Prostate gland (tissue), 2 donors: ENCODE measurements at places on chromosomes 12 and 14. TPM values are rescaled to one million over a fixed set of nuclear protein-coding genes. Genes with fewer than 3 reads are reported as not detected.

GRCh38 chr14:82889701-82890100, 1356.0 kb upstream of the SEL1L start:
- H3K4me3 ChIP-seq = no peak overlapping the region
- no peaks in the 10 kb centered on the region for H3K36me3 ChIP-seq
- no peak overlapping the region for H3K27ac ChIP-seq
- no peaks in the 10 kb centered on the region for H3K27me3 ChIP-seq

DNA sequence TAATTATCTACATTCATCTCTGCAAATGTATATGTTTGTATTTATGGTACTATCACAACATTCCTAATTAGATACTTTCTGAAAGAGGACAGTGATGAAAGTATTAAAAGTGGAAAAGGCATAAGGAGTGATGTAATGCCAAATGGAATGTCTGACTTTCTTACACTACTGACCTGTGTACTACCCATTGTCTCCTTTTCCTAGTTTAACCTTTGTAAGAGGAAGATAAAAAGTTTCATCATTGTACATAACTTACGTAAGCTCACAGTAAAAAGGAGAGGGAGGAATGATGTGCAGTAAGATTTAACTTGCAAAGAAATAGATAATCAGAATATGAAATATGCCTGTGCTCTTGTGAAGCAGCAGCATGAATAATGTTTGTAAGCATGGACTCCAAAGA, 55.9 kb downstream of the SOX5 start:
- H3K27me3 ChIP-seq = no peaks in the 10 kb centered on the region
- H3K4me3 ChIP-seq = no peak overlapping the region
- no peak for DNase-seq
- no peaks in the 10 kb centered on the region for H3K4me1 ChIP-seq

DNA sequence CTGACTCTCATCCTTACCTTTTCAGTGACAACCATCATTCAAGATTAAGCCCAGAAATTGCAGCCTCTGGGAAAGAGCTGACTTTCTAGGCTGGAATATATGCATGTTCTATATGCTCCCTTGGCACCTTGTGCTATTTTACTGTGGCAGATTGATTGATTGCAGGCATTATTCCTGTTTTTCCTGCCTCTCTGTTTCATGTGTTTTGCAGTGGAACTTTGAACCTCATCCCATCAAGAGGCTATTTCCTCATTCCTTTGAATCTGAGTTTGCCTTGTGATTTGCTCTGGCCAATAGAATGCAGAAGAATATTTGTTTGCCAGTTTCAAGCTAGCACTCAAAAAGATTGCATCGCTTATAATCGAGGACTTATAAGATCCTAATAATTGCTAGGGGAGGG, 174.8 kb upstream of the DCN start:
- no peak for DNase-seq
- H3K27me3 ChIP-seq = no peaks in the 10 kb centered on the region
- H3K36me3 ChIP-seq = no peaks in the 10 kb centered on the region
- no peak overlapping the region for H3K27ac ChIP-seq

GRCh38 chr12:79326222-79326621, 364.5 kb downstream of the PAWR start:
- H3K4me3 ChIP-seq = no peak overlapping the region
- no peak for DNase-seq
- no peaks in the 10 kb centered on the region for H3K4me1 ChIP-seq
- H3K27ac ChIP-seq = no peak overlapping the region

- no peak overlapping the region for H3K27ac ChIP-seq
- no peak overlapping the region for H3K4me3 ChIP-seq
- H3K27me3 ChIP-seq = no peaks in the 10 kb centered on the region
- H3K4me1 ChIP-seq = no peaks in the 10 kb centered on the region
- DNase-seq = no peak
Measured at GRCh38 chr12:119964123-119964522, 24.9 kb upstream of the BICDL1 start.

NYNRIN gene
- total RNA-seq = 10.5 TPM

- H3K4me3 ChIP-seq = no peak overlapping the region
- H3K27ac ChIP-seq = no peak overlapping the region
- DNase-seq = no peak
- H3K27me3 ChIP-seq = no peaks in the 10 kb centered on the region
Measured at GRCh38 chr12:39412210-39412609, 30.7 kb downstream of the KIF21A start.

- no peaks in the 10 kb centered on the region for H3K36me3 ChIP-seq
- H3K4me1 ChIP-seq = no peaks in the 10 kb centered on the region
- H3K4me3 ChIP-seq = no peak overlapping the region
- no peak overlapping the region for H3K27ac ChIP-seq
- H3K27me3 ChIP-seq = no peaks in the 10 kb centered on the region
Measured at GRCh38 chr12:11408096-11408495, 12.7 kb upstream of the PRB2 start.

- H3K36me3 ChIP-seq = no peaks in the 10 kb centered on the region
- H3K27ac ChIP-seq = no peak overlapping the region
Measured at GRCh38 chr14:65476273-65476941, 63.9 kb downstream of the FUT8 start.

DNA sequence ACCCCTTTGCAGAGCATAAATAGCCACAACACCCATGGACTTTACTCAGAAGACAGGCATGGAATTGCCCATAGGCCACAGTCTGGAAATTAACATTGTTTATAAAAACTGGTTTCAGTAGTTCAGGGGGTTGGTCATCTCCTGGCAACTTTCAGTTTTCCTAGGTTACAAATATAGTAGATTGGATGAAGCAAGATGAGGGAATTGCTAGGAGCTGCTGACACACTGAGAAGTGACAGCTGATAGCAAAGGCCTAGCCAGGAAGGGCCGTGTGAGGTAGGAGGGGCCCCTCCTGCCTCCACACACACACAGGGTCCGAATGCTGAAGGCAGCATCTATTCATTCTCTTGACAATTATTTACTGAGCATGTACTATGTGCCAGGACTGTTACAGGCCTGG, 8.3 kb downstream of the GALNT16 start:
- no peak overlapping the region for H3K4me3 ChIP-seq
- no peaks in the 10 kb centered on the region for H3K36me3 ChIP-seq
- no peak for DNase-seq
- H3K4me1 ChIP-seq = no peaks in the 10 kb centered on the region

DNA sequence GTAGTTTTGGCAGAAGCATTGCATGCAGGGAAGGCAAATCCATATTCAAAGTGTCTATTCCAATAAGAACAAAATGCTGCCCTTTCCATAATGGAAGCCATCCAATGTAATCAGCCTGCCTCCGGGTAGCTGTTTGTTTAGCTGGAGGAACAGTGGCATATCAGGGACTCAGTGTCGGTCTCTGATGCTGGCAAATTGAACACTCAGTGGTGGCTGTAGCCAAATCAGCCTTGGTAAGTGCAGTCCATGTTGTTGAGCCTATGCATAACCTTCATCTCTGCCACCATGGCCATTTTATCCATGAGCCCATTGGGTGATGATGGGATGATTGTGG, 147.8 kb upstream of the MAX start:
- no peak overlapping the region for H3K4me3 ChIP-seq
- H3K27me3 ChIP-seq = no peaks in the 10 kb centered on the region
- no peaks in the 10 kb centered on the region for H3K4me1 ChIP-seq
- peak overlapping the region; percentile 23 for H3K27ac ChIP-seq
- no peaks in the 10 kb centered on the region for H3K36me3 ChIP-seq
- DNase-seq = peak; percentile 20

TMEM19 gene
- total RNA-seq = 39.0 TPM

DNA sequence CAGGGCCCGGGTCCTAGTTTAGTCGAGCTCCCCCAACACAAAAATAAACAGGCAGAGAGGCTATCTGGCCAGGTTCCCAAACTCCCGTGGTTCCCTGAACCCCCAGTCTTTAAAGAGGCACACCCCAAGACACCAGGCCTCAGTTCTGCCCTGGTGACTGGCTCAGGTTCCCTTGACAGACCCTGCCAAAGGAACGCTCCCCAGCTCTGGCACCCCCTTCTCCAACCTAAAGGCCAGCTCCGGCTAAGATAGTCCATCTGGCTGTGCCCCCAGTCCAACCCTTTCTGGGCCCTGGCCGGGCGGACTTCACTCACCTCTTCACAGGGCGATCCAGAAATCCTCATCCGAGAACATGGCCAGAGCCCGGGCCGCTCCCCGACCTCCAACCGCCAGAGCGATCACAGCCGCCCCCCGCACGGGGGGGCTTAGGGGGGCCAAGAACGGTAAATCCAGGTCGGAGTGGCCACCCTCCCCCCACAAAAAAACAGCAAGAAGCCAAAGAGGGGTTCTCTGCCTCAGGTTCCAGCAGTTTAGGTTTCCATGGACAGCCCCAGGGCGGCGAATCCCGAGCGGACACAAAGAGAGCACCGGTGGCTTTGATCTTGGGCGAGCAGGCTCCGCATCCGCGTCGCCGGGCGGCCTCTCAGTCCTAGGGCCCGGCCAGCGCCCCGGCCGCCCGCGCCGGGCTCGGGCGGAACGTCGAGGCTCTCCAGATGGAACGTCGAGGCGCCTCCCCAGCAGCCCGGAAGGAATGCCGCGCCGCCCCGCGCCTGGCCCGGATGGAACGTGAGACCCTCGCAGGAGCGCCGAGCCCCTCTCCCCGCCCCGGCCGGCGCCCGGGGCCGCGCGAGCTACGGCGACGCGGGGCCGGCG, 1.1 kb downstream of the KMT2D start:
- H3K36me3 ChIP-seq = no peaks in the 10 kb centered on the region
- H3K4me3 ChIP-seq = peak overlapping the region; percentile 88
- H3K27ac ChIP-seq = peak overlapping the region; percentile 97
- no peak for DNase-seq

INHBC gene
- total RNA-seq = 0.46 TPM

- H3K36me3 ChIP-seq = no peaks in the 10 kb centered on the region
- H3K27ac ChIP-seq = peak overlapping the region; percentile 88
- H3K27me3 ChIP-seq = no peaks in the 10 kb centered on the region
- H3K4me3 ChIP-seq = no peak overlapping the region
- peaks cover 36% of the 10 kb centered on the region for H3K4me1 ChIP-seq
Measured at GRCh38 chr14:91392623-91393303, 24.9 kb downstream of the CCDC88C start.

DNA sequence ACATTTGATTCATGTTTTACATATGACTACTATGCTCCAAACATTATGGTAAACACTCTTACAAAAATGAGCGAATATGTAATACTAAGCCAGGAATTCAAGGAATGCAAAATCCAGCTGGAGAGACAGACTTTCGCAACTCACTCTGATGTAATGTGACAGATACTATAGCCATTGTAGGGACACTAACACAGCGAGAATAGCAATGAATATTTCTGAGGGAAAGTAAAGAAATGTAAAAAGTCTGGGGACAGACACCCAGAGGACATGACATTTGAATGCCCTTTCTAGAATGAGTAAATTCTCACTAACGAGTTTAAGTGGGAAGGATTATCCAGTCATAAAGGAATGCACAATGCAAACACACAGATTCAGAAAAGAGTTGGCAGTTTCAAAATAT, 121.9 kb downstream of the PIK3C2G start:
- H3K27ac ChIP-seq = no peak overlapping the region
- no peaks in the 10 kb centered on the region for H3K36me3 ChIP-seq
- no peak overlapping the region for H3K4me3 ChIP-seq
- no peak for DNase-seq
- no peaks in the 10 kb centered on the region for H3K4me1 ChIP-seq

GRCh38 chr12:47739979-47740378, 14.7 kb upstream of the ENDOU start:
- DNase-seq = no peak
- no peak overlapping the region for H3K4me3 ChIP-seq
- no peaks in the 10 kb centered on the region for H3K36me3 ChIP-seq
- H3K27me3 ChIP-seq = no peaks in the 10 kb centered on the region
- H3K27ac ChIP-seq = no peak overlapping the region
- no peaks in the 10 kb centered on the region for H3K4me1 ChIP-seq

NRIP2 gene
- 8.7 TPM for total RNA-seq

DNA sequence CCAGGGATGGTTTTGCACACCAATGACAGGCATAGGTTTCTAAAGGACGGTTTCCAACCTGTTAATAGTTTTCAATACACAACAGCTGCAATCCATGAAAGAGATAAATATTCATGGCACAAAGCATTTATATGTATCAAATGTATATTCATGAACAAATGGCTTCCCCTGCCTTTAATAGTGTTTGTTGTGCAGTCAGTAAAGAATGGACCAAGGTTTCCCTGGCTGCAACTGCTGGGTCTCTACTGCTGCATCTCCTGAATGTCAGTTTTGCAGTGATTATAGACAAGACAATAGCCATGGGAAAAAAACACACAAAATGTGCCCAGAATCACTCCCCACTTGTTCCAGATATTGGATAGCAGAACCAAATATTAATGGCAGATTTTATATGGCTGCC, 284.1 kb downstream of the BTG1 start:
- no peak for DNase-seq
- H3K27me3 ChIP-seq = no peaks in the 10 kb centered on the region
- H3K27ac ChIP-seq = no peak overlapping the region
- H3K4me1 ChIP-seq = no peaks in the 10 kb centered on the region

- no peak overlapping the region for H3K27ac ChIP-seq
- no peak for DNase-seq
- no peak overlapping the region for H3K4me3 ChIP-seq
- H3K27me3 ChIP-seq = no peaks in the 10 kb centered on the region
- peaks cover 3% of the 10 kb centered on the region for H3K4me1 ChIP-seq
Measured at GRCh38 chr12:94103986-94104385, 44.4 kb upstream of the PLXNC1 start.

NANOG gene
- total RNA-seq = 0.23 TPM

FZD10 gene
- 11.8 TPM for total RNA-seq

- H3K4me1 ChIP-seq = no peaks in the 10 kb centered on the region
- no peak overlapping the region for H3K4me3 ChIP-seq
- no peaks in the 10 kb centered on the region for H3K36me3 ChIP-seq
- DNase-seq = no peak
- H3K27me3 ChIP-seq = no peaks in the 10 kb centered on the region
Measured at GRCh38 chr14:102056694-102057442, 30.0 kb downstream of the HSP90AA1 start.

GRCh38 chr14:106843386-106843785, 1317.0 kb downstream of the TMEM121 start:
- no peak overlapping the region for H3K4me3 ChIP-seq
- H3K4me1 ChIP-seq = peaks cover 10% of the 10 kb centered on the region
- DNase-seq = no peak
- H3K27me3 ChIP-seq = no peaks in the 10 kb centered on the region
- peak overlapping the region; percentile 94 for H3K27ac ChIP-seq

DNA sequence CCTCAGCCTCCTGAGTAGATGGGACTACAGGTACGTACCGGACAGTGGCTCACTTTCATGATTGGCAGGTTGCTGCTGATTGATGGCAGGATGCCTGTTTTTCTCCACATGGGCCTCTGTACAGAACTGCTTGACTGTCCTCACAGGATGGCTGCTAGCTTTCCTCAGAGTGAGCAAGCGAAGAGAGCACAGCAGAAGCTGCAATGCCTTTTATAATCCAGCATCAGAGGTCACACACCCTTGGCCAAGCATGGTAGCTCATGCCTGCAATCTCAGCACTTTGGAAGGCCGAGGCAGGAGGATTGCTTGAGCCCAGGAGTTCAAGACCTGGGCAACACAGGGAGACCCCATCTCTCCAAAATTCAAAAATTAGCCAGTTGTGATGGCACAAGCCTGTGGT, 31.0 kb downstream of the ARF6 start:
- H3K4me1 ChIP-seq = no peaks in the 10 kb centered on the region
- H3K4me3 ChIP-seq = no peak overlapping the region
- H3K27me3 ChIP-seq = no peaks in the 10 kb centered on the region
- no peak for DNase-seq

KRT7 gene
- total RNA-seq = 151 TPM
